H9 (cell line): ENCODE measurements at places on chromosomes 3 and 15. TPM values are rescaled to one million over a fixed set of nuclear protein-coding genes. Genes with fewer than 3 reads are reported as not detected.

GRCh38 chr3:113775516-113775915 lies 28.7 kb downstream of the ATP6V1A start:
- no peak for DNase-seq

DNA sequence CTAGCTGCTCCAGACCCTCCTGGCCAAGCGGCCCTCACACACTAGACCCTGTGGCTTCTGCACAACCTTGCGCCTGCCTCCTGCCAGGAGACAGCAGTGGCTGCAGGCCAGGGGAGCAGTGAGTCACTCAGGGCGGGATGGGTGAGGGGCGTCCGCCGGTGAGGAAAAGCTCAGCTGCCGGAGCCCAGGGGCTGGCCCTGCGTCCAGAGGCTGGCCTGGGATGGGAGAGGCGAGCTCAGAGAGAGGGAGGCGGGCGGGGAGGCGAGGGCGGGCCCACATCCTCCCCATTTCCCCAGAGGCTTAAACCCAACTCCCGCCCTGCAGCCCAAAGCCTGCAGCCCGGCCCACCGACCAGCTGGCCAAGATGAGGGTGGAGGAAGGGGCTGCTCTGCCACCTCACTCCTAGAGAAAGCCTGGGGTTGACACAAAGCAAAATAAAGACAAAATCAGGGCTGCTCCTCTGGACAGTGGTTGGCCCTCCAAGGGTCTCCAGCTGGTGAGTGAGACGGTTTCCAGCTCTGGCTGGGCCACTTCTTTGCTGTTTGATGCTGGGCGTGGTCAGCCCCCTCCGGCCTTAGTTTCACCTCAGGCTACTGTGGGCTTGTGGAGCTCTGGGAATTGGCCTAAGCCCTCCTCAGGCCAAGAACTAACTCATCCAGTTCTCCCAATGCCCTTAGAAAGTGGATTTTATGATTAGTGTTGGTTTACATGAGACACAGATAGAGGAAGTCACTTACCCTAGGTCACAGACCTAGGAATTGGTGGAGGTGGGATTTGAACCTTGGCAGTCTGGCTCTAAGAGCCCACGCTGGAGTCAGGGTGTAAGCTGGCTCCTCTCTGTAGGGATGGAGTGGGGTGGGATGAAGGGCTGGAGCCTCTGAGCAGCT lies 50.6 kb downstream of the IQSEC1 start:
- peak; percentile 76 for DNase-seq

The TRAK1 gene
- total RNA-seq: 30.6 and 34.2 TPM in 2 replicates

The SHC4 gene
- total RNA-seq: 0.26 and 0.55 TPM in 2 replicates

The UROC1 gene
- total RNA-seq: not detected in 2 replicates

GRCh38 chr3:30502051-30502741 lies 104.2 kb upstream of the TGFBR2 start:
- DNase-seq: no peak
